ENCODE measurements at places on chromosomes 12 and 14.
A peak's percentile ranks its signal among the peaks of the same experiment; 100 is the strongest.

- DNase-seq = no peak
Observed at GRCh38 chr12:87142342-87142741, 886.2 kb upstream of the MGAT4C start.

DNA sequence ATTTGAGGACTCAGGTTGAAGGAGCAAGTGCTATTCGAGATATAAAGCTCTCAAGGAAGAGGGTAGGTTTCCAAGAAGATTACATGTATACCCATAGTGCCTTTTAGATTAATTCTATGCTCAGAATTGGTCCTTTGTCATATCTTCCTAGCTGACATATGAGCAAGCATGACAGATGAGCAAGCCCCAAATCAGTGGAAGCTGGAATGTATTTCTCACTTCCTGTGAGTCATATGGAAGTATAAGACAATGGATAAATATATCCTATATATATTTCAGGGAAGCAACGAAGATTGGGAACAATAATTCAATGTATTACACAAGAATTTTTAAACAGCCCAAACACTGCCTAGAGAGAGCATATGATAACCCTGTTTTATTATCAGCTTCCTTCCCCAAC is 674.1 kb upstream of the ATXN7L3B start:
- DNase-seq = no peak

GRCh38 chr14:103362780-103363179 is 22.4 kb upstream of the MARK3 start:
- DNase-seq = no peak

DNA sequence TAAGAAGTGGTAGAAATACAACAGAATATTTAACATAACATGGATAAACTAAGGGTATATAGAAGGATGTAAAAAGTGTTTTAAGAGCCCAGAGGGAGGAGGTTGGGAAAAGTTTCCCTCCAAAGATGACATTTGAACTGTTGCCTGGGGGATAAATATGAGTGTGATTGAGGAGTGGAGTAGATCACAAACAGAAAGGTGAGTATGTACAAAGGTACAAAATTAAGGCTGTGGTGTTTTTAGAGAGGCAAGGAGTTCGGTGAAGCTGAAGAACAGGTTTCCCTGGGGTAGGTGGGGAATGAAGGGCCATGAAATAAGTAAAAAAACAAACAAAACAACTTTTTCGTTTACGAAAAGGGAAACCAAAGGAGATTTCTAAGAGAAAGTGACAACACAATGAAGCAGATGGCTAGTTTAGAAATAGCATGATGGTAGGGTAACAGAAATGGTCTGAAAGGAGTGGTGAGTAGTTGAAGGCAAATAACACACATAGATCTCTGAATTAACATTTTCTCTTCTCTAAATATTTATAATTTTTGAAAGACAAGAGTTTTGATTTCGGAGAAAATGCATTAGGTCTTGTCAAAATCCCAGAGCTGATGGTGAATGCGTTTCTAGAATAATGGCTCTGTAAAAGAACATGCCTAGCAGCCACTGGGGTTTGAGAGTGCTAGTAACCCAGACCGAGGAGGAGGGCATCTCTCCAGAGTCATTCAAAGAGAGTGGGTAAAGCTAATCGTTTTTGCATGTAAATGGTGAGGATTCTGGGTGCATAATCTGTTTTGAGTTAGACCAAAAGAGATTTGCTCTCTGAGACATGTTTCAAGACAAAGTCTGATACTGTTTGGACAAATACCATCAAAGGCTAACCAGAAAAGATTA is 240.4 kb upstream of the DCN start:
- DNase-seq = no peak

DNA sequence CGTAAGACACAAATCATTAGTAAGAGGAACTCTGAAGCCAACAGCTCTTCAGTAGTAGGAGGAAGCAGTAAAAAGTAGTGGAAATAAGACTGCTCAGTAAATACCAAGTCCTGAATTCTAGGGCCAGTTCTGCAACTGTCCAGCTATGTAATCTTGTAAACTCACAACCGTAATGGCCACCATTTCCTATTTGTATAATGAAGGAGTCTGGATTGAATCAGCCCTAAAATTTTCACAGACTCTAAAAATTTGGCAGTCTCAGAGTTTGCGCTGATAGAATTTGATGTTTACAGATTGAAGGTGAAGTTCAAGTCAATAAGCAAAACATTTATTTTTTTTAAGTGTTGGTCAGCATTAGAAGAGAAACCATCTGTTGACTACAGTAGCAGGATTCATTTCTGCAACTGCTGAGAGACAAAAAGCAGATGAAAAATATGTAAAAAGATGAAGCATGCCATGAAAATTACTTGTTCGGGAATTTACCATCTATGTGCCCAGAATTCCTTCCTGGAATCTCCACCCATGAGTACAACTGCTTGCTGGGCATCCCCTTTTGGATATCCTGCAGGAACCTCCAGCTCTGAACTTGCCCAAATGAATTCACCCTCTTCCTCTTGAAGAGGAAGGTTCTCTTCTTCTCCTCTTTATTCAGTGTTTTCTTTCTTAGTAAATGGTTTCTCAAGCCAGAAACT is 47.5 kb downstream of the GALNT4 start:
- no peak for DNase-seq

- peak; percentile 98 for DNase-seq
Observed at GRCh38 chr12:6688999-6689882, at the start of gene ZNF384. ZNF384 (minus strand) TSS chr12:6689375; CDS start chr12:6679520, 9,855 bp downstream.

GRCh38 chr12:24404086-24404815 is 454.8 kb upstream of the SOX5 start:
- no peak for DNase-seq

- DNase-seq = no peak
Observed at GRCh38 chr14:54374117-54374884, 22.5 kb upstream of the CDKN3 start.

GRCh38 chr12:6532051-6532926 is 2.0 kb upstream of the GAPDH start:
- DNase-seq = peak; percentile 95

- DNase-seq = no peak
Observed at GRCh38 chr12:85568395-85569103, 267.7 kb downstream of the RASSF9 start.

GRCh38 chr12:65329721-65330120 is 51.2 kb downstream of the MSRB3 start:
- DNase-seq = no peak

GRCh38 chr14:34214961-34215360 is 247.1 kb downstream of the SPTSSA start:
- DNase-seq = no peak

DNA sequence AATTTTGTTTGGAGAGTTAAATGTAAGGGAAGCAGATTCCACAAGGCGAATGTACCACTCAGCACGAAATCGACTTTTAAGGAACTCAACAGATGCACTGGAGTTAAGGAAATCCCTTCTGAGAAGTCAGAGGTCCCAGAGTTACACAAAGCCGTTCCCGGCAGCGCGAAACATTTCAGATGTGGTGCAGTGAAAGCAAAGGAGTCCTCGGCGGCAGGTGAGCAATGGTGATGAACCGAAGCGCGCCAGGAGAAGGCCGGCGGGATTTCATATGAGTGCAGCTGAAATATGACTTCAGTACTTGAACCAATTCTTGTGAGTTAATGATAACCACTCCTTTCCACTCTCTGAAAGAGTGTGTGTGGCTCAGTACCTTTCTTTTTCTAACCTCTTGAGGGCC is 183.2 kb downstream of the GRIP1 start:
- DNase-seq = no peak

- DNase-seq = no peak
Observed at GRCh38 chr12:27396216-27396815, 50.2 kb upstream of the SMCO2 start.

- DNase-seq = no peak
Observed at GRCh38 chr12:88113871-88114270, 28.0 kb downstream of the CEP290 start.

GRCh38 chr14:25412998-25413397 is 363.1 kb upstream of the STXBP6 start:
- DNase-seq = no peak

DNA sequence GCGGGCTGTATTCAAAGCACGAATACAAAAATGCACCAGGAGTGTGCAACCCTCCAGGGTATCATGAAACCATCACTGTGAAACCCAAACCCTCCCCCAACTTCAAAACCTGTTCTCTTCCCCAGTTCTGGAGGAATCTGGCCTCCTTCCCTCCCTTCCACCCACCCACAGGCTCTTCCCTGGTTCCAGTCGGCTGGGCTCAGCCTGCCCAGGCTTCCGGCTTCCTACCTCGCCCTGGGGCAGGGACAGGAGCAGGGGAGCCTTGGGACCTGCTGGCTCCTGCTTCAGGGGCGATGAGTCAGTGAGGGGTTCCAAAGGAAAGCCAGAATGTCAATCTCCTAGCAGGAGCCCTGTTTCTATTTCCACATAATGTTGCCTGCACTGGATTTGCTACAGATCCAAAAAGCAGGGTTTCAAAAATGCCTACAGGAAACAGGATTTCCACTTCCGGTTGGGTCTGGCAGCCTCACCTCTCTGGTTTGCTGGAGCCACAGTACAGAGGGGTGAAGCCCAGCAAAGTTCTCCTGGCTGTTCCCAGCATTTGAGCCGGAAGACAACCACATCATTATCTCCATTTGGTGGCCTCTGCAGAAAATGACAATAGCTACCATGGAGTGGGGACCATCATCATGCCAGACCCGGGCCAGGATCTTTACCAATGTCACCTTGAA is 278.3 kb downstream of the DPF3 start:
- DNase-seq = no peak

GRCh38 chr14:105363847-105364708 is 34.3 kb upstream of the TEX22 start:
- no peak for DNase-seq

DNA sequence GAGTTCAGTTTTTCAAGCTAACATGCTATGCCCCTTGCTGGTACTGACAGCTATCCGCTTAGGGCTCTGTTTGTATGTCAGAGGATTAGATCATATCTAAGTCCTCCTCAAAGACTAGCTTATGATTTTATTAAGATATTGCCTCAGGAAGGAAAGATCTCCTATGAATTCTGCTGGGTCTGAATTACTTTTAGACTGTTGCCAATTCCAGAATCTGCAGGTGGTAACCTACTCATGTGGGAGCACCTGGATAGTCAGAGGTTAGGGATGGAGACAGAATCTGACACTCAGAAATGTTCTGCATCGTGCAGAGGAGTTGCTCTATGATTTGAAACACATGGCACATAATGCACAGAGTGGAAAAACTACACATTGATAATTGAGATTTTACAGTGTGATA is 843.4 kb downstream of the SLC6A15 start:
- DNase-seq = no peak

DNA sequence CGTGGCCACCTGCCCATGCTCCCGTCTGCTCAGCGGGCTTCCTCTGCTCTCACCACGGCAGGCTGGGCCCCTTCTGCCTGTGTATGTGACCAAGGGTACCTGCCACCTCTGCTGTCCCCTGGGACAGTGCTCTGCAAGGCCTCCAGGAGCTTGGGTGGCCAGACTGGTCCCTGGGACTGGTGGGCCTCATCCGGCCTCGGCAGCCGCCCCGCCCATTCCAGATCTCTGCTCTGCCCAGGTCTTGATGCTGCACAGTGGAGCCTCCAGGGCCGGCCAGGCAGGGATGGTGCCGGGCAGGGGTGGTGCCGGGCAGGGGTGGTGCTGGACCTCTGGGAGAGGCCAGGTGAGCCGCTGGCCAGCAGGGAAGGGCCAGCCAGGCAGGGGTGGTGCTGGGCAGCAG is 9.0 kb downstream of the FBRSL1 start:
- DNase-seq = no peak

GRCh38 chr14:85453401-85454225 is 76.3 kb upstream of the FLRT2 start:
- no peak for DNase-seq

GRCh38 chr12:123987022-123987421 is 14.0 kb downstream of the ZNF664 start:
- DNase-seq = no peak

DNA sequence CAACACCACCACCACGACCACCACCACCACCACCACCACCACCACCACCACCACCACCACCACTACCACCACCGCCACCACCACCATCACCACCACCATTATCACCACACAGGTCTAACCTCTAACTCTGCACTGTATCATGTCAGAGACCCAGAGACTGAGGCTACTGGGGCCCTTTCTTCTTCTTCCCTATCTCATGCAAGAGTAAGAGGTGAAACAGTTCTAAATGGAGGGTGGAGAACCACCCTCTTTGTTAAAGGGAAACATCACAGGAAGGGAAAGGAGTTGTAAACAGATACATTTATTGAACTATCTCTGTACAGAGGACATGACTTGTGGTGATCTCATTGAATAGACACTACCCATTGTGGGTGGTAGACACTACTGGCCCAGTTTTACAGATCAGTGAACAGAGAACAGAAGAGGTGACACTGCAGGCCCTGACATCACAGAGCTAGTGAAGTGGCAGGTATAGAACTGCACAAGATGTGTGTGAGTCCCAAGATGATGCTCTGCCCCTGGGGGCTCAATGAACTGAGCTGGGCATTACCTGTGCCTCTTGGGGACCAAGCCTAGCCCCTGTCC is 91.6 kb downstream of the FOXN3 start:
- no peak for DNase-seq
